ENCODE measurements at places on chromosomes 2 and 18.

- DNase-seq = no peak
Measured at GRCh38 chr2:53640466-53640865, 127.1 kb upstream of the CHAC2 start.

- no peak for DNase-seq
Measured at GRCh38 chr2:100818003-100818605, 1.8 kb upstream of the NPAS2 start.

DNA sequence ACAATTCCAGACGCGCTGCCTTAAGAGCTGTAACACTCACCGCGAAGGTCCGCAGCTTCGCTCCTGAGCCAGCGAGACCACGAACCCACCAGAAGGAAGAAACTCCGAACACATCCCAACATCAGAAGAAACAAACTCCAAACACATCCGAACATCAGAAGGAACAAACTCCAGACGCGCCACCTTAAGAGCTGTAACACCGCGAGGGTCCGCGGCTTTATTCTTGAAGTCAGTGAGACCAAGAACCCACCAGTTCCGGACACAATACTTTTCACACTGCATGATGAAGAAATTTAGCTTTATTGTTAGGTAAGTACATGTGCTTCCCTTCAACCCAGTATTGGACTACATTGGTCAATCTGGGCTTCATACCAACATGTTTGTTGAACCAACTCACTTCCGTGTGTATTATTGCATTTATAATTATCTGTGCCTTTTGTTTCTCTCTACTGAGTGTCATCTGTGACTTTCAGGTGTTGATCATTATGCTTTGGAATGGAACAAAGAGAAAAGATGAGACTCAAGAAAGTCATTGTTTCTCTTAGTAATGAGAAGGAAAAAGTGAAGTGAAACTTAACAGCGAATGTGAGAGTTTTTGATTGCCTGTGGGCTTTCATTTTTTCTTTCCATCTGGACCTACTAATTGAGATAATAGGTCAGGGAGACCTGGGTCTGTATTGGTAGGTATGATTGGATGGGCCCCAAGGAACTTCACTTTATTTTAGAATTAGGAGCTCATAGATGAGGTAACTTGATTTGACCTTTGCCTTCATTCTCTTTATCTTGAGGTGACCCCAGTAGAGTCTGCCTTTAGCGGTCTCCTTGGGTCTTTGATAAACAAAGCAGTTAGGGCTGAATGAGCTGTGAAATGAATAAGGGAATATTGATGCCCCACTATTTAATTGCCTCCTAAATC is 76.1 kb upstream of the CAVIN2 start:
- peak; percentile 50 for DNase-seq

GRCh38 chr18:71678144-71678543 is 866.0 kb downstream of the CBLN2 start:
- DNase-seq = no peak

DNA sequence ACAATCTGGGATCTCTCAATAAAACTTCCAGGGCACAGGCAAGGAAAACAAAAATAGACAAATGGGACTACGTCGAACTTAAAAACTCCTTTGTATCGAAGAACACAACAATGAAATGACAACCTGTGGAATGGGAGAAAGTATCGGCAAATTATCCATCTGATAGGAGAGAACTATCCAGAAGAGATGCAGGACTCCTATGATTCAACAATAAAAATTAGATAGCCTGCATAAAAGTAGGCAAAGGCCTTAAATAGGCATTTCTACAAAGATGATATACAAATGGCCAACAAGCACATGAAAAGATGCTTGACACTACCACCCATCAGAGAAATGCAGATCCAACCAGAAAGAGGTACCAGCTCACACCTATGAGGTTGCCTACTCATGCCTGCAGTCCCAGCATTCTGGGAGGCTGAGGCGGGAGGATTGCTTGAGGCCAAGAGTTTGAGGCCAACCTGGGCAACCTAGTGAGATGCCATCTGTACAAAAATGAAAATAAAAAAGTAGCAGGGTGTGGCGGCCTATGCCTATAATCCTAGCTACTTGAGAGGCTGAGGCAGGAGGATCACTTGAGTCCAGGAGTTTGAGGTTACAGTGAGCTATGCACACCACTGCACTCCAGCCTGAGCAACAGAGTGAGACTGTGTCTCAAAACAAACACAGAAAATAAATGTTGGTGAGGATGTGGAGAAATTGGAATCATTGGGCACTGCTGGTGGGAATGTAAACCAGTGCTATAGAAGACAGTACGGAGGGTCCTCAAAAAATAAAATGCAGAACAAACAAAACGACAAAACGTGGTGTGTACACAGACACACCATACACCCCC is 21.6 kb downstream of the TWIST2 start:
- DNase-seq = no peak

DNA sequence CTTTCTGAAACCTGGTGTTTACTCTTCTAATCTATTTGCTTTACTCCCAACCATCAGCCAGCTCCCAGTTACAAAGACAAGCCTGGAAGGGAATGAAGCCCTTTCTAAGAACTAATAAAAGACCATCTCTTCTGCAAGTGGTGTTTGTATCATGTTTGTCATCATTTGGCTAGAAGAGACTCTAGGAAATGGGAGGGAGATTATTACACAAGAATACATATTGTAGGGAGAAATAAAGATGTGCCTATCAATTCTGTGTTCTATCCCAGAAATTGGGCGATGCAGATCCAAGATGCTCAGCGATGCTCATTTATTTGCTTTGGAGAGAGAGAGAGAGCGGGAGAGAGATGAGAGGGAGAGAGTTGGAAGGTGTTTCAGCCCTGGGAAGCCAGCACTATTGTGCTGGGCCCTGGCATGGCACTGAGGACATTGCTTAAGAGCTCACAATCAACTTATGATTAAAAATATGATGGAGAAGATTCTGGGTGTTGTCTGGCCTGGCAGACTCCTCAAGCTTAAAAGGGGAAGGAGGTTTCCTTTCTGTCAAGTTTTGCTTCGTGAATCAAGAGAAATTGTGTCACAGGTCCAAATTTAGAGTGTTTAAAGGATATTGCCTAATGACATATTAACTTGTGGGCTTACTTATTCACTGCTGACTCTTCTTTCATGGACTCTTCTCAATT is 41.8 kb upstream of the AFF3 start:
- DNase-seq = no peak

- no peak for DNase-seq
Measured at GRCh38 chr2:67234440-67234839, 162.7 kb upstream of the ETAA1 start.

GRCh38 chr18:45402485-45403056 is 212.7 kb upstream of the SLC14A2 start:
- DNase-seq = no peak

- DNase-seq = no peak
Measured at GRCh38 chr18:63784787-63785452, 9.7 kb downstream of the SERPINB7 start.

GRCh38 chr2:38988716-38989115 is 99.0 kb downstream of the ARHGEF33 start:
- no peak for DNase-seq

DNA sequence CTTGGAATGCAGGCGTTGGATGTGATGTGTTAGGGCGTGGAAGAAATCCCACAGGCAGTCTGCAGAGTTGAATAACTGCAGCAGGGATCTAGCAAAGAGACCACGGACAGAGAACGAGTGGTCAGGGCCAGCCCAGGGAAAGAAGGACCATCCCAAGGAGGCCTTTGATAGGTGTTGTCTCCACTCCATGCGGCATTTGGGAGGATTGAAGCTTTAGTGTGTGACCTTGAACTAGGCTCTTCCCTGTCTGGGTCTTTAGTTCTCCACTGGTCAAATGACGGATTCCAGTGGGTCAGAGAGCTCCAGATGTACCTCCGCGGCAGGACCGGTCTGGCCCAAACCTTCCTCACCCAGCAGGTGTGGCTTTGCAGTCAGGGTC is 18.4 kb downstream of the GREB1 start:
- no peak for DNase-seq

DNA sequence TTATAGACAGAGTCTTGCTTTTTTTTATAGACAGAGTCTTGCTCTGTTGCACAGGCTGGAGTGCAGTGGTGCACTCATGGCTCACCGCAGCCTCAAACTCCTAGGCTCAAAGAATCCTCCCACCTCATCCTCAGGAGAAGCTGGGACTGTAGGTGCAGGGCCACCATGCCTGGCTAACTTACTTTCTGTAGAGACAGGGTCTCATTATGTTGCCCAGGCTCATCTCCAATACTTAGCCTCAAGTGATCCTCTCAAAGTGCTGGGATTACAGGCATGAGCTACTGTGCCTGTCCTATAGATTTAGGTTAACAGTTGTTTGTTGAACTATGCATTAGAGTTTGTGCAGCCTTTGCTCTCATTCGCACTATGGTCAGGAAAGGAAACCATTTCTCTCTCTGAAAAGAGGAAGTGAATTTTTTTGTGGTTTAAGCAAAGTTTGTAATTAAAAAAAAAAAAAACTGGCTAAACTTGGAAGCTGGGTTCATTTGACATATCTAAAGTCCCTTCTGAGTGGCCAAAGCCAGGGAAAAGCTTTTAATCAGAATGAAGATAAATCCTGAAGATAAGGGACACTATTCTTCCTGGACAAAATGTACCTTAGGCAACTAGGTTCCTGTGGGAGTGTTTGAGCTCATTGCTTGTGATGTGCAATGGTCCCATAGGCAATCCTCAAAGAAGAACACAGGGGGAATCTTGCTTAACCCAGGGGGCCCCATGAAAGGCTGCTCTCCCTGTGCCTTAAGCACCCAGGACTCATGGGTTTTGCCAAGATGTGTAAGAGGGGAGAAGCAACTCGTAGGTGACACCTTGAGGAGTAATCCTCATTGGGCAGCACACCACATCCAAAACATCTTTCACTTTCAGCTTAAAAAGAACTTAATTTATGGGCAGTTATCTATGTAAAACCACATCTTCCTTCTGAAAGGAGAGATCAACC is 201.7 kb downstream of the MREG start:
- DNase-seq = peak; percentile 32

- DNase-seq = no peak
Measured at GRCh38 chr18:64972545-64972944, 778.3 kb upstream of the CDH7 start.

DNA sequence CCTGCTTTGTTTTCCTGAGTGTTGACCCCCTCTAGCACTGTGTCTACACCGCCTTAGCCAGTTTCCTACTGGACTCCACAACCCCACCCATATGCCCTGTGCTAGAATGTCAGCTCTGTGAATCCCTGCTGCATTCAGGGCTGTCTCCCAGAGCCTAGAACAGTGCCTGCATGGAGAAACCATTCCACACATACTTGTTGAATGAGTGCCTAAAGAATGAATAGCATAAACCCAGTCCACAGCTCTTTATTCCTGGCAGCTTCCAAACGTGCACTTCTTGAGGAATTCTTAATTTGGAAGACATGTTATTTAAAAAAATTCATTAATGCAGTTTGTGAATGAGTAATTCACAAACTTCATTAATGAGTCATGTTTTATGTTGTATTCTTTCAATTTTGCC is 6.5 kb upstream of the NAPG start:
- no peak for DNase-seq

Data from GM19239 (cell line).